ENCODE measurements at places on chromosomes 7 and 10.

DNA sequence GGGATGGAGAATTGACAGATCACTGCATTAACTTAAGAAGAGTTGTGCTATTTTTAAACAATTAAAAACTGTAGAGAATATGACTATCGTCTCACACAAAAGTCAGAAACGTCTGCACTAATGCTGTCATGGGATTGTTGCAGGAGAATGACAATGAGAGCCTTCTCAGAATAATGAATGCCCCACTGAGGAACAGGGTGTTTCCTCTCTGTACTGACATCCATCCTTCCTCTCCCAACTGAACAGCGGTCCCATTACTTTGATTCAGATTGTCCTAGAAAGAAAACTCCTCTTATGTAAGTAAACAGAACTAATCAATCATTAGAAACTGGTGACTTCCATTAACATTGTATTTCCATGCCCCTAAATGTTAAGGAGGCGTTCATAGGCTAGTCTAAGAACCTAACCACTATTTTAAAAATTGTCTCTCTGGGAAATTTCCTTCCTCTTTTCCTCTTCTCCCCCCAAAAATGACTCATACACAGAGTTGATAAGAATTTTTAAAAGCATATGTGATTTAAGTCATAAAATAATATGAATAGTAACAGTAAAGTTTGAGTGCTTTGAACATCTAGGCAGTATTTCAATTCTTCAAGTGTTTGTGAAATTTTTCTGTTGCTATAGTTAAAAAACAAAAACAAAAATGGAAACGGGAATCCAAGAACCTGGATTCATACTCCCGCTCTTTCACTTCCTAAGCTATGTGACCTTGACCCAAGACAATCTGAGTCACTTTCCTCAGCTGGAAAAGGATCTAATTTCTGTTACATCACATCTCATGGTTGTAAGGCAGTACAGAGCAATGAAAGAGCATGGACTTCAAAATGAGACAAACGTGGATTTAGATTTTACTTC lies 12.7 kb upstream of the MACC1 start:
- DNase-seq = no peak

GRCh38 chr7:57201021-57201894 lies 69.0 kb upstream of the ZNF479 start:
- DNase-seq = no peak

DNA sequence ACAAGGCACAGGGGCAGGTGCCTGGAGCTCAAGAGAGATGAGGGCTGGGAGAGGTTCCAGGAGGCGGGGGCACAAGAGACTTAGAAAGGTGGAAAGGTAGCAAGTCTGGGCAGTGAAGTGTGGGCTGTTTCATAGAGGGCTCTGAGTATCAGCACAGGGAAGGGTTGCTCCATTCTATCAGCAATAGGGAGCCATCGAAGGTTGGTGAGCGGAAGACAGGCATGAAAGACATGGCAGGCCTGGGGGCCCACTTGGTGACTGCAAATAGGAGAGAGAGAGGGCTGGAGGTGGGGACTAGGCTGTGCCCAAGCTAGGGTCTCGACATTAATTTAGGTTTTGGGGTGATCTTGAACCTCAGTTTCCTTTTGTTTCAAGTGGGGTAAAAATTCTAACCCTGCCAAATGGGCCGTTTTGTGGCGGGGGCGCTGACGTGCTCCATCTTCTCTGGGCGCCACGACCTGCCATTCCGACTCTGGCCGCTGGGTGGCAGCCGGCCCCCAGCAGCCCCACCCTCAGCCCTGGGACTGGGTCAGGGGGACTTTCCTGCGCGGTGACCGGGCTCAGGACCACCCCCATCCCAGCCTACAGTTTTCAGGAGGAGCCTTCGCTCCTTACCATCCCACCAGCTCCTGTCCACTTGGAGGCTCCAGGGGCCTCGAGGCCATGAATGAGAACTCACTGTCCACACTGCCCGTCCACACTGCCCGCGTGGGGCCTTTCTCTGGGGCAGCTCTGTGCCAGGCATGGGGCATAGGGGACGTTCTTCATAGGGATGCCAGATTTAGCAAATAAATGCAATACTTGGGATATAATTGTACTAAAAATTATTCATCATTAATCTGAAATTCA lies 37.2 kb upstream of the PCBD1 start:
- peak; percentile 54 for DNase-seq

GRCh38 chr7:39908141-39908540 lies 41.9 kb upstream of the CDK13 start:
- no peak for DNase-seq

DNA sequence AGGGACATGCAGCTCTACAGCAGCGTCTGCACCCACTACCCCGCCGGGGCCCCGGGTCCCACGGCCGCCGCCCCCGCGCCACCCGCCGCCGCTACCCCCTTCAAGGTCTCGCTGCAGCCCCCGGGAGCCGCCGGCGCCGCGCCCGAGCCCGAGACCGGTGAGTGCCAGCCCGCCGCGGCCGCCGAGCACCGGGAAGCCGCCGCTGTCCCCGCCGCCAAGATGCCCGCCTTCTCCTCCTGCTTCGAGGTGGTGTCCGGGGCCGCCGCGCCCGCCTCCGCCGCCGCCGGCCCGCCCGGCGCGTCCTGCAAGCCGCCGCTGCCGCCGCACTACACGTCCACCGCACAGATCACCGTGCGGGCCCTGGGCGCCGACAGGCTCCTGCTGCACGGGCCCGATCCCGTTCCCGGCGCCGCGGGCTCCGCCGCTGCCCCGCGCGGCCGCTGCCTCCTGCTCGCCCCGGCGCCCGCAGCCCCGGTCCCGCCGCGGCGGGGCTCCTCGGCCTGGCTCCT lies 631 bp downstream of the OTUD1 start:
- DNase-seq = no peak

DNA sequence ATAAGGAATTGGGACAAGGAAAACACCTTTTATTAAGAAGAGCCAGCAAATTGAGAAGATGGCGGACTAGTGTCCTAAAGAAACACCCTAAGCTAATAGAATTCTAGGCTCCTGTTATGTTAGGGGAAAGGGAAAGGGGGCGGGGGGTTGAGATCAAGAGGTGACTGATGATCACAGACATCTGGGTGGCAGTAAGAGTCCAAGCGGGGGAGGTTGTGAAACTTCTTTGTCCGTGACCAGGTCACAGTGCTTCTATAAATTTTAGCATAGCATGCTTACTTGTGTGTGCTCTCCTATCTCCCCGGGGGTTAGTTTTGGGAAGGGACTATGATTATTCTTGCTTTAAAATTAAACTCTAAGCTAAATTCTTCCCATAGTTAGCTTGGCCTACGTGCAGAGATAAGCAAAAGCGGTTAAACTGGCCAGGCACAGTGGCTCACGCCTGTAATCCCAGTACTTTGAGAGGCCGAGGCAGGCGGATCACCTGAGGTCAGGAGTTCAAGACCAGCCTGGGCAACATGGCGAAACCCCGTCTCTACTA lies 262.1 kb downstream of the SKIDA1 start:
- DNase-seq = no peak

GRCh38 chr7:77247206-77247850 lies 47.7 kb upstream of the FGL2 start:
- DNase-seq = peak; percentile 81

- DNase-seq = no peak
These were observed 59.1 kb downstream of the CNTNAP2 start for GRCh38 chr7:146175716-146176115.

DNA sequence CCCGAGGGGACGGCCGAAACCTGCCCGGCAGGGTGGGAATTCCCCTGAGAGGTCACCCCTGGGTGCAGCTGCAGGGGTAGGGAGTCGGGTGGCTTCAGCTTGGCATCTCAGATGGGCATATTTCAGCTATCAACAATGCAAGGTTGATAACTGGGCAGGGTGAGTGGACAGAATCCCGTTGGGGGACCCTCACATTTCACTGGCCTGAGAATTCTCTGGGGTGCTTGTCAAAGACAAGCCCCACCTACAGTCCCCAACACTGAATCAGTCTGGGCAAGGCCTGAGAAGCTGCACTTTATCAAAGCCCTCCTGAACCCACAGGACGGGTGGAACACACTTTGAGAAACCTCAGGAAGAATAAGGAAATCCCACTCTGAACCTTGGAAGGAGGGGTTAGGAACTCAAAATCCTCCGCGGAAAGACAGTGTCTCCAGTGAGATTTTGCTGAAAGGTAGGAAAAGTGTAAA lies 3.1 kb downstream of the RGS10 start:
- no peak for DNase-seq

DNA sequence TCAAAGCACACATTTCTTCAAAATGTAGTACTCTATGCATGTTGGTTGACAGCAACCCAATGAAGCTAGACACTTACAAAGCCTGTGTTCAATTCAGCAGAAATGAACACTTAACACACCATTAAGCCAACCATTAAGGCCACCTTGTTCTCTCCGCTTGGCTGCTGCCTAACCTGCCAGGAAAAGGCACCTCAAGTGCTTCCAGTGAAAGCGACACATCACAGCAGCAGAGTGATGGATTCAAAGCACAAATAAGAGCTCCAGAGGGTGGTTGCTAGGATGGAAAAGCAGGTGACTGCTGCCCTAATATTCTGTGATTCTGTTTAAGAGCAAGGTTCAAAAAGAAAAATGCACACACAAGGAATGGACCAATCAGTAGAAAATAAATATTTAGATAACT lies 81.5 kb upstream of the GNAI1 start:
- DNase-seq = no peak

- no peak for DNase-seq
These were observed 171.5 kb downstream of the CCSER2 start for GRCh38 chr10:84499846-84500245.

DNA sequence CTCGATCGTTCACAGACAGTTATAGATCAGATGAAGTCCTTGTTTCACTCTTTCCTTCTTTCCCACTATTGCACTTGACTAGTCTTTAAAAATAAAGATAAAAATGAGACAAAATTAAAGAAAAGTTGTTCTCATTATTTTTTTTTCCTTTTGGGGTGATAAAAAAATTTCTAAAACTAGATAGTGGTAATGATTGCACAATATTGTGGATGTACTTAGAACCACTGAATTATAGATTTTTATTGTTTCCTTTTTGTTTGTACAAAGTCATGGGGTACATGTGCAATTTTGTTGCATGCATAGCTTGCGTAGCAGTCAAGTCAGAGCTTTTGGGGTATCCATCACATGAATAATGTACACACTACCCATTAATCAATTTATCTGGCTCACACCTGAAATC lies 97.3 kb downstream of the PHTF2 start:
- DNase-seq = no peak

GRCh38 chr10:98609265-98609664 lies 162.5 kb upstream of the HPS1 start:
- no peak for DNase-seq

- DNase-seq = no peak
These were observed 355.2 kb downstream of the TNS3 start for GRCh38 chr7:47226696-47227095.

DNA sequence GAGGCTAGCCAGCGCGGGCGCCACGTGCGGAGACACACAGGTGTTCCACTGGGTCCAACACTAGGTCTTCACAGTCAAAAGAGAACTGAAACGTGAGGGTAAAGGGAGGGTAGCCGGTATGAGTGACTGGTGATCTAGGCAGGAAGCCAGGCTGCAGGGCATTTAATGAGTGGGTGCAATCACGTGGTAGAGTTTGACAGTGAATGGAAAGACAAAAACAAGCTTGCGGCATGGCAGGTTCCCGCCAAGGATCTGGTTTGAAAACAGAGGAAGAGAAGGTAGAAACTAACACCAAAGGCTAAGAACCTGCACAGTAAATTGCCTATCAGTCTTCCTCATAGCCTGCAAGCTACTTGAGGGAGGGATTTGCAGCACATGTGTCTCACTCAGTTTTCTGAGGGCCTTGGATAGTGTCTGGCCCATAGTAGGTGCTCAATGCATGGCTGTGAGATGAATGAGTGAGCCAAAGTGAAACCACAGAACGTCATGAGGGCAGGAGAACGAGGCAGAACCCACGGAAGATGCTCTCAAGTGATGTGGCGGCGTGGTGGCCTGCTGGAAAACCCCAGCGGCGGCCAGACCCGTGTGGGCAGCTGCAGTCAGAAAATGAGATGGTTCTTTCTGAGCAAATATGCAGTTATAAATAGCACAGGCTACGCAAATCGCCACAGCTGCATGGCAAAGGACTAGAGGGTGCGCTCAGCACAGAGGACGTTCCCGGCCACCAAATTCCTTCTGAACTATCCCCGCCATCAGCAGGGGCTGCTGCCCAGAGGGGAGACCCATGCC lies 183.6 kb upstream of the NFE2L3 start:
- no peak for DNase-seq

- no peak for DNase-seq
These were observed 2.1 kb downstream of the PCBD1 start for GRCh38 chr10:70885931-70886903.

GRCh38 chr10:95832216-95833041 lies 75.3 kb upstream of the CC2D2B start:
- DNase-seq = no peak

- DNase-seq = no peak
These were observed 3.1 kb upstream of the ETV1 start for GRCh38 chr7:13992596-13992964.

DNA sequence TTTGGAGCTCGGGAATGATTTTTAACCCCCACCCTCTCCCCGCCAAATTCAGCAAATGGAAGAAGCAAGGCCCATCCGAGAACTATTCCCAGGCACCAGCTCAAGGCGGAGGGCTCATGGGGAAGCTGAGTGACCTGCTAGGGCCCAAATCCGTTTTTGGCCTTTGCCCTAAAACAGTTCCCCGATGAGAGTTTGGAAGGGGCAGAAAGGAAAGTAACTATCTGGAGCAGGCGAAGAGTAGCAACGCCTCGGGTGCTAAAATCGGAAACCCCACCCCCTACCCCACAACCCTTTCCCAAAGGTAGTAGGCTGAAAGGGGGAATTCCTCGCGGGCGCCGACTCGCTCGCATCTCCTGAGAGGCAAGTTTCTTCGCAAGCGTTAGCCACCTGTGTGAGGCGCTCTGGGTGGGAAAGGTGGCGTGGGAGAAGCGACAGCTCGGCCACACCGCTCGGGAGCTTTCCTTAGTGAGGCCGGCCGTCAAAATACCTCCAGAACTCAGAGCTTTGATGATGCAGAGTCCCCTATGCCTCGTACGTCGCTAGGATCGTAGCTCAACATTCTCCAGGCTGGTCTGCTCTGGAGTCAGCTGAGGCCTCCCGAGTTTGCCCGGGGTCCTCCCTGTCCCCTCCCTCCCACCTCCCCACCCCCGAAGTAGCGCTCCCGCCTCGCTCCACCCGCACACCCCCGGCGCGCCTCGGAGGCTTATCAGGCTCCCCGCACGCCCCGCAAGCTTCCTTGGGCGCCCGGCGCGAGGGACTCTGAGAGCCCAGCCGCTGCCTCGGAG lies 642 bp upstream of the PRKG1 start:
- peak; percentile 44 for DNase-seq

- no peak for DNase-seq
These were observed 87.5 kb downstream of the FRMD4A start for GRCh38 chr10:14243221-14243620.

- DNase-seq = no peak
These were observed 58.3 kb downstream of the CPXM2 start for GRCh38 chr10:123833170-123833850.

All from left cardiac atrium (tissue), 4 donors.